ENCODE measurements at places on chromosomes 5 and 9.

GRCh38 chr9:131807144-131807983 is 67.5 kb upstream of the RAPGEF1 start:
- DNase-seq: no peak

DNA sequence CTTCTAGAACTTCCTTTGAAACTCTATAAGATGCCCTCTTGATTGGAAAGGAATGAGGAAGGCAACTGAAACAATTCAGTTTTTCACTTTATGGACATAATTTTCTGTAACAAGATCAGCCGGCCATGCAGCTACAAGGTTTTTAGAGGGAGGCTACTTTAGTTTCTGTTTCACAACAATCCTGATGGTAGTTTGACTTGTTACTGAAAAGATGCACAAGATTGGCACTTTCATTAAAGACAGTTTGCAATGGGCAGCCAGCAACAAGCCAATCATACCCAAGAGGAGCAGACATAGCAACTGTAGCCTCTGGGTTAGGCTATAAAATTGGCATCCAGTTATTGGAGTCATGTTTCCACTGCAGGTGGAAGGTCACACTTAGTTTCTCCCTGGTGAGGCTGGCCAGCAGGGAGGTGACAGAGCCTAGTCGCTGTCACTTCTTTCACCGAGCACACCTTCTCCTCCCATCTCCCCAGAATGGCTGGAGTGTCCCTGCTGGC is 74.3 kb upstream of the TGFBR1 start:
- DNase-seq: no peak

DNA sequence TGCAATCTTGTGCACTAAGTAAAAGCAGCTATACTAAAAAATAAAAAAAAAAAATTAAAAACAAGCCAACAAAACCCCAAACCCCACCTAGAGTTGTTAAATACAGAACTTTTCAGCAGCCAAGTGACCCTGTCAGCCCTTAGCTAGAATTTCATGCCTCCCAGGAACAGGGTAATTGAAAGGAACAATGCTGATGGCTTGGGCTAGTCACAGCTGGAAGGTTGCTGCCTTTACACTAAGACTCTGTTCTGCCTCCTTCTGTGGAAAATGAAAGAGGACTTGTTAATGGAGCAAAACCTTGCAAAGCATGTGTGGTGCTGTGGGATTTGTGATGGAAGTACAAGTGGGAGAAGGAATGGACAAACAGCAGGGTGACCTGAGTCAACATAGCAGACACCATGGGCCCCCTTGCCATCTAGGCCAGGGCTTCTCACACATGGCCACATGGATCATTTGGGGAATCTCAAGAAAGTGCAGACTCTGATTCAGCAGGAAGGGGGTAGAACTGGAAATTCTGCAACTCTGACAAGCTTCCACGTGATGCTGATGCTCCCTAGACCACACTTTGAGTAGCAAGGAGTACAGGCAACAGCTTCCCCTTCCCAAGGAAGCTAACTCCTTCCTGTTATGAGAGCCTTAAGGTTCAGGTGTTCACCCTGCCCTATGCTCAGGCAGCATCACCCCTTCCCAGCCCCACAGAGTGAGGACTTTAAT is 14.9 kb upstream of the TMEM252 start:
- no peak for DNase-seq

DNA sequence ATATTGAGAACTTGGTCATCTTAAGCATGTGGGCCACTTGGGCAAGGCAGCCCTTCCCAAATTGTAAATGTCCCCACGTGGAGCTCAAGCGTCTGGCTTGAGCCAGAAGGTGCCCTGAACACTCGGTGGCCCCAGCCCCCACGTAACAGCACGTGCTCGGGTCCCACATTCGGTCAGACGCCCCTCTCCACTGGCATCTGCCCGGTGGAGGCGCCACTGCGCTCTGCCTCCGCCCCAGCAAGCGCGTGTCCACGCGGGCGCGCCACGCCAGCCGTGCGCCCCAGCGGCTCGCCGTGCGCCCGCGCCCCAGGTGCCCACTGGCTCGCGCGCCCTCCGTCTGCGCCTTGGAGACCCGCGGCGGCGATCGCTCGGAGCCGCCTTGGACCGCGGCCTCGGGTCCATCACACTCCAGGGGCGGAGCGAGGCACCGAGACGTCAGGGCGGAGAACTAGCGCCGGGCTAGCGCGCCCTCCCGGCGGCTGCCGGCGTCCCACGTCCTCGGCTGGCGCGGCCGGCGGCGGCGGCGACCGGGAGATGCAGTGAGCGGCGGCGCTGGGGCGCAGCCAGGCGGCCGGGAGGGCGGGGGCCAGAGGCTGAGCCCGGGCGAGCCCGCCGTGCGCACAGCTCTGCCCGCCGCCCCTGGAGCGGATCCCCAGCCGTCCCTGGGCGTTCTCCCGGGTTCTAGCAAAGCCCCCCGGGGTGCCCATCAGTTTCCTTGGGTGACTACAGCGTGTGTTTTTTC is at the start of gene PALM2AKAP2:
Gene PALM2AKAP2, plus strand, starts transcription at position 488 of the 742 bp plus-strand sequence. CDS start 291 bp downstream, outside the sequence.
- DNase-seq: no peak

- no peak for DNase-seq
Measured at GRCh38 chr5:102758576-102758975, 3.5 kb downstream of the PAM start.

GRCh38 chr5:101067429-101067828 is 164.3 kb upstream of the ST8SIA4 start:
- DNase-seq: no peak

DNA sequence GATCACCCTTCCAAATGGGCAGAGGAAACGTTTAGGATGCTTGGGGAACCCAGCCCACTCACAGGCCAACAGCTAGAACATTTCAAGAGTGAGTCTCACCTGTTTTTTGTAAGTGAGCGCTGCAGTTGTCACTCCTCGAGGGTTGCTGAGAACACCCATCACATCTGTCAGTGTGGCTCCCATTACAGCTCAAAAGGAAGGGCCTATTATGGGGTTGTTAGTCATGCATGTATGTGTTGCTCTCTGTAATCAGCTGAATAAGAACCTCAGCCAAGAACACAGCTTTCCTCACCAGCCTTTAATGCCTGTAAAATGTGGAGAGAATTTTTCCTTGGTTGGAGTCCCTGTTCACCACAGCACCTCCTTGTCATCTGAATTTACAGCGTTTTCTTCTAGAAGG is 196.3 kb upstream of the KLF4 start:
- no peak for DNase-seq

GRCh38 chr5:154358516-154359220 is 87.1 kb upstream of the SAP30L start:
- DNase-seq: no peak

DNA sequence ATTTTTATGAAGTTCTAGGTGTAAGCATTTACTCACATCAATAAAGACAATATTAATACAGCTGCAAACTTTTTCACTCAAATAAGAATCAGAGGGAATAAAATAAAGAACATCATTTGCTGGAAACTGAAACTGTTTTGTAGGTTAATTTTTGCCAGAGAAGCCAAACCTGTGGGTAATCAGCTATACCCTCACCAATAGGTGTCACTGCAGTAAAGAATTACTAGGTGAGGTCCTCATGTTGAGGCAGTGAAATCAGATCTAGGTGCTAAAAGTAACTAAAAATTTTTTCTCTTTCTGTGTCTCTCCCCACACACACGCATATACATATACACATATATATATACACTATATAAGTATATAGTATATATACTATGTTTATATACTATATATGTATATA is 1016.3 kb upstream of the SEMA6A start:
- DNase-seq: no peak

DNA sequence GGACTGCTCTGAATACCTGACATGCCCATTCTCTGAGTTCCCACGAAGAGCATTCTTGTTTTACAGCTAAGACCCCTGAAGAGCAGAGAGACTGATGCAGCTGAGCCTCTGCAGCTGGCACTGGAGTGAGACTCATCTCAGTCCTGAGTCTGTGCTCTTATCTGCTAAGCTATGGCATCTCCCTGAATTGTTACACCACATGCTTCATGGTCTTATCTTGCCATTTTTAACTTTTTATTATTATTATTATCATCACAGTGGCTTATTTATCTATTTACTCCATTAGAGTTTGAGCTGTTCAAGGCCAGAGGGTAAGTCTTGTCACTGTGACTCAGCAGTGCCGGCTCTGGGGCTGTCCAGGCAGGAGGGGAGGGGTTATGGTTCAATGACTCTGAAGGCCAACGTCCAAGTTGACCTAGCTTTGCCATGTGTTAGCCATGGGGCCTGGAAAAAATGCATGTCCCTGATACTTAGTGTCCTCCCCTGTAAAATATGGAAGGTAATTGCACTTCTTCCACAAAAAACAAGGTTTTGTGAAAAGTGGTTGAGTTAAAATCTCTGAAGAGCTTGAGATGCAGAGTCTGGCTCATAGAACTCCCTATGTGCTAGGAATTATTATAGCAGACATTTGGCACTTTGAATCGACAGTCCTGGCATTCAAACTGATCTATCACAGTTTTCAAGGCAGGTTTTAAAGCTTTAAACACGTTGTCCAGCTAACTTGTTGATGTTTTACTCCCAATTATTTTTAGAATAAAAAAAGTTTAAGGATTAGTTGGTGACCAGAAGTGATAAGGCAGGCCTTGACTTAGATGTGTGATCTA is 94.6 kb downstream of the ALDH1A1 start:
- DNase-seq: no peak

DNA sequence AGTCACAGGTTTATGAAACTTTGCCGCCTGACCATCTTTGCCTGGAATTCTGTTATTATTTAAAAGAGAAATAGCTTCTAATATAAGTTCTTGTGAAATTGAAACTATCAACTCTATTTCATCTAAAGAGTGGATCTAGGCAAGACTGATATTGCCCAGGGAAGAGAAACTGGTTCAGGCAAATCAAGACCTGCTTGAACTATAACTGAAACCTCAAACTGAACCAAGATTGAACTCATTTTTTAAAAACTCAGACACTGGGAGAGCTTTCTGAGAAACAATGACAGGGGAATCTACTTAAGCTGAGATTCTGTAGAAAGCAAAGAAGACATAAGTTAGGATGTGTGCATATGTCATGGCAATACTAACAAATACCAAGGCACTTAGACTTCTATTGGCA is 815.8 kb downstream of the BRINP1 start:
- DNase-seq: no peak
